ENCODE measurements at places on chromosomes 1 and 21.

DNA sequence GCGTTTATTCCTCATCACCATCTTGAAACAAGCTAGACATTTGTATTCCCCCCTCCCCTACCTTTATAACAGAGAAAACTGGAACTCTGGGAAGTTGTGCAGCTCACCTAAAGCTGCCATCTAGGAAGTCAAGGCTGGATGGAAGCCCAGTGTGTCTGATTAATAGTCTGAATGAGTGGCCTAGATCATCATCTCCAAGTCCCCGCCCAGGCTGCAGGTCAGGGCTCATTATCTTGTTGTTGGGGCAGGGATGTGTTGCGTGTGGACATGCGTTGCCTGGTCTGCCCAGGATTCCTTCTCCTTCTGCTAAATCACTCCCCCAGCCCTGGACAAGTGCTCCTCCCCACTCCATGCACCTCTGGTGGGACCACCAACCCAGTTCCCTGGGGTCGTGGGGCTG, 14.7 kb upstream of the KAZN start:
- no peak for DNase-seq

GRCh38 chr1:182598296-182598695, 5.9 kb downstream of the RGS16 start:
- DNase-seq = no peak

- DNase-seq = no peak
Observed at GRCh38 chr1:65002156-65002507, 35.8 kb upstream of the JAK1 start.

DNA sequence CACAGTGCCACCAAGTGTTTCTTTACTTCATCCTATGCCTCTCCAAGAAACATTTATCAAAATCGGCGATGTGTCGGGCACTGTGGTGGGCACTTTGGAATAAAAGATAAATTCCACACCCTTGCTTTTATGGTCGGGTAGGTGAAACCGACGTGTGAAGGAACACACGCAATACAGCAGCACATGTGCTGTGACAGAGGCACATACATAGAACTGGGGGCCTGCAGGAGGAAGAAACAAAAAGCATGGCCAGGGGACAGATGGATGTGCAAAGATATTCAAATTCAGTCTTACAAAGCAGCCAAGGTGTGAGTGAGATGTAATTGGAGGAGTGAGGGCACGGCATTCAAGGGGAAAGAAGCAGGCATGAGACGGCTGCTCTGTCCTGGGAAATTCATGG, 282.0 kb downstream of the PBX1 start:
- DNase-seq = no peak

DNA sequence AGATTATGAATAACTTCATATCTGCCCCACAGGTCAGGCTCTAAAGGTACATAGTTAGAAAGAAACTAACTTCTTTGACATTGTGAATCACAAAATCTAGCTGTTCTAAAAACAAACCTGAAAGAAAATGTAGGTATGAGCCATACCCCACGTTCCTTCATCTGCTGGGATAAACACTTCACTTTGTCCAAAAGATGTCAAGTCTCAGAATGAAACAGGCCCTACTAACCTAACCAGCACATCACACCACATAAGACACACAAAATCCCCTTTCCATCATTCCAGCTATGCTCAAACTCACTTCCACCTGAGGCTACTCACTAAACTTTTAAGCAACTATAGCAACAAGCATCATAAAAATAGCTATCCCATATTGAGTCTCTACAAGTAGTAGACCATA, 65.2 kb upstream of the GJA5 start:
- DNase-seq = no peak

DNA sequence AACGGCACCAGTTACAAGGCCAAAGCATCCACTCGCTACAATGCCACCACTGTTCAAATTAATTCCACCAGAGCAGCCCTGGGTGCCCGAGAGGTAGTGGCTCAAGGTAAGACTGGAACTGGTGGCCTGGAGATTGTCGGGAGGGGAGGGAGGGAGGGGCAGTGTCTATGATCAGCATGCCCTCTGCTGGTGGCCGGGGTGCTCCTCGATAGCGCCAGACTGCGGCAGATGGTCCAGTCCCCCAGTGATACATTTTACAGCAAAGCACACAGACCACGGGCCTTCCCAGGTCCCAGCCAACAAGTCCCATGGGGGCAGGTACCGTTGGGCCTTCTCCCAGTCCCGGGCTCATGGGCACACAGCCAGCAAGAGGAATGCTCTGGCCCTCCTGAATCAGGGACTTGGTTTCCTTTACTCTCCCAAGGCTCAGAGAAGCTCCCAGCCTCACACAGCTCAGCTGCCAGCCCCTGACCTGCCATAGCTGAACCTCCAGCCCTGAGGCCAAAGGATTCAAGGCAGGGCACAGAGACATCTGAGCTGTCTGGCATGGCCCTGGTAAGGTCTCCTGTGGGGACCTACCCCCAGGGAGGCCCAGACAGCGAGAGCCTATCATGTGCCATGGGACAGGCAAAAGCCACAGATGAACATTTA, 15.3 kb downstream of the ACOT7 start:
- no peak for DNase-seq

DNA sequence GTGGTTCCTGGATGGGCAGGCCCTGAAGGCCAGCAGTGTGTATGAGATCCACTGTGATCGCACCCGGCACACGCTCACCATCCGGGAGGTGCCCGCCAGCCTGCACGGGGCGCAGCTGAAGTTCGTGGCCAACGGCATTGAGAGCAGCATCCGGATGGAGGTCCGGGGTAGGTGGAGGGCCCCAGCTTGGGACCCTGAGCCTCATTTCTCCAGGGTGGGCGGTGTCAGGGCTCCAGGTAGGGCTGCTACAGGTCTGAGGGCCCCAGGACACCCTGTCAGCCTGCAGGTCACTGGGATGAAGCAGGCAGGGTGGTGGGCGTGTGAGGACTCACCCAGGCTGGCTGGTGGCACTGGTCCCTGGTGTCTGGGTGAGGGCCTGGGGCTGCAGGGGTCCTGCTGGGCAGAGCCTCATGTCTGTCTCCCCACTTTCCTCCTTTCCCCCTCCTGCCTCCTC, 7.8 kb downstream of the OBSCN start:
- no peak for DNase-seq

- DNase-seq = no peak
Observed at GRCh38 chr1:39434797-39435395, 56.5 kb upstream of the BMP8A start.

- DNase-seq = no peak
Observed at GRCh38 chr21:46081022-46081861, 16.7 kb upstream of the COL6A2 start.

DNA sequence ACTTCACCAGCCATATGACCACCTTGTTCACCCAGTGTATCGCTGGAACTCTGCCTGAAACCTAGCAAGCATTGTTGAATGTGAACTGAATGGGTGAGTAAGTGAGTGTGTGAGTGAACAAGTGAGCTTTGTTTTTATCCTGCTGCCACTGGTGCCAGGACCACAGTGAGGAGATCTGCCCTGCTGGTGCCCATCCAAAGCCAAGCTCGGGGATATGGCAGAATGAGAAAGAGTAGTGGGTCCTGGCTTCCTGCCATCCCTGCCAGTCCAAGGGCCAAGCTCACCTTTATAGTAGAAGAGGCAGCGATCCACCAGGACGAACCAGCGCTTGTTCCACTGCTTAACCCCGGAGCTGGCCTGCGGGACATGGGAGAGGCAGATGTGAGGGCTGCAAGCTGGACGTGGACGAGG, 53.4 kb upstream of the GOLT1A start:
- DNase-seq = no peak

DNA sequence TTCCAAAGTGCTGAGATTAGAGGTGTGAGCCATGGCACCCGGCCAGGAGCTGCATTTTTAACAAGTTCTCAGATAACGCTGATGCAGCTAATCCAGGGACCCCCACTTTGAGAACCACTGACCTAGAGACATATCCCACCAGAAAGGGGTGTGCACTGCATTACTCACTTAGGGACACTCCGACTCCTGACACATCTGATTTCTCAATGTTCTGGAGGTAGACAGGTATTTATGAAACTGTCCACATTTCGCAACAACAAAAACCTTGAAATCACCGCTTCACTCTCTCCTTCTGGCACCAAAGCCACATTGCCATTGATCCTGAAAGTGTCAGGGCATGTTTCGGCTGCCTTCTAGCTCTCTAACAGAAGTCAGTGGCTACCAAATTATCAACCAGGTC, 23.2 kb upstream of the CAMTA1 start:
- no peak for DNase-seq

DNA sequence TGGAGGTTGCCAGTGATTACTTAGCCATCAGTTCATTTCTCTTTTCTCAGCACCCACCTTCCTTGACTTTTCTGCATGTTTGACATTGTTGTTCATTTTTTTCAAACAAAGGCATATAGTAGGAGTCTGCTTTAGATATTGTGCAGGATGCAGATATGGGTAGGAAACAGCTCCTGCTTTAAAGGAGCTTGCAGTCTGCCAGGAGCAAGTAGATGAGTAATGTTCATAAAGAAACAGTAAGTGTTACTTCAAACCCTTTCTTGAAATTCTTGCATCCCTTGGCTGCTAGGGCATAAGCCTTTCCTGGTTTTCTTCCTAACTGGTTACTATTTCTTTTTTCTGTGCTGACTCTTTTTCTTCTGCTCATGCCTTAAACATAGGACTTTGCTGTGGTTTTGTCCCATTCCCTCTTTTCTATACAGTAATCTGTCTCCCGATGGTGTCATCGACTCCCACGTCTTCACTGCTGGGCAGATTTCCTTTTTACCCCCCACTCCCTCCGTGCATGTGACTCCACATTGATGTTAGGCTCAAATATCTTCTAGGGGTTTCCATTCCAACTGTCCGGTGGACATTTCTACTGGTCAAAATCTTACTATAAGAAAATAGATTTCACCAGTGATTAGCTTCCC, 20.4 kb downstream of the PTGFRN start:
- DNase-seq = no peak

GRCh38 chr1:28374297-28374696, 4.8 kb downstream of the PHACTR4 start:
- DNase-seq = no peak

DNA sequence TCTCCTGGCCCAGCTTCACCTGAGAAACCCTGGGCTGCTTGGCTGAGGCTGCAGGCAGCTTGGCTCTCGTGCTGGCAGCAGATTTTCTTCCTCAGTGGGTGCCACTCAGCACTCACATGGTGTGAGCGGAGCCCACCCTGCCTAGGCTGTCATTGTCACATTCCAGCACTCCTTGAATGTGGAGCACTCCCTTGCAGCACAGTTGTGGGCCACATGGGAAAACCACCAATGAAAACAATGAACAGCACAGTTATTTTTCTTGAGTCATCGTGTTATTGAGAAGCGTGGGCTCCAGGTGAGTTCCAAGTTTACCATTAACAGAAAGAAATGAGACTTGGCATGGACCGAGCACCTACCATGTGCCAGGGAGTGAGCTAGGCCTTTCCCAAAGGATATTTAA, 27.2 kb upstream of the TRIM67 start:
- no peak for DNase-seq

DNA sequence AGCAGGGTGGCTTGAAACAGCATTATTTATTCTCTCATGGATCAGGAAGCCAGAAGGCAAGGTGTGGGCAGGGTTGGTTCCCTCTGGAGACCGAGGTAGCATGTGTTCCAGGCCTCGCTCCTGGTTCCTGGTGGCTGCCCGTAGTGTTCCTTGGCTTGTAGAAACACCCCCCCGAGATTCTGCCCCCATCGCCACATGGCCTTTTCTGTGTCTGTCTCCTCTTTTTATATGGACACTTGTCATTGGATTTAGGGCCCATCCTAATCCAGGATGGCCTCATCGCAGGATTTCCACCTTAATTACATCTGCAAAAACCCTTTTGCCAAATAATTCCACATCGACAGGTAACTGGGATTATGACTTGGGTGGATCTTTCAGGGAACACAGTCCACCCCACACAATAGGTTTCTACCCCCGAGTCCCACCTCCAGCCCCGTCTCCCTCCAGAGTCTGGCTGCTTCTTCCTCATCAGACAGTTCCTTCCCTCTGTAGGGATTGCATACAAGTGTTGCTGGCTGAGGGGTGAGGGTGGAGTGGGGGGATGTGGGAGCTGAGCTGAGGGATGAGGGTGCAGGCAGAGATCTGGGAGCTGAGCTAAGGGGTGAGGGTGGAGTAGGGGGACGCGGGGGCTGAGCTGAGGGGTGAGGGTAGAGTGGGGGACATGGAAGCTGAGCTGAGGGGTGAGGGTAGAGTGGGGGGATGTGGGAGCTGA, 12.3 kb upstream of the NPHP4 start:
- DNase-seq = no peak

GRCh38 chr1:59422921-59423575, 126.2 kb downstream of the FGGY start:
- DNase-seq = no peak

Measured in retina (tissue), 1 donor.